GM23248 (cell line): ENCODE measurements at places on chromosomes 2 and 18.
A peak's percentile ranks its signal among the peaks of the same experiment; 100 is the strongest.

DNA sequence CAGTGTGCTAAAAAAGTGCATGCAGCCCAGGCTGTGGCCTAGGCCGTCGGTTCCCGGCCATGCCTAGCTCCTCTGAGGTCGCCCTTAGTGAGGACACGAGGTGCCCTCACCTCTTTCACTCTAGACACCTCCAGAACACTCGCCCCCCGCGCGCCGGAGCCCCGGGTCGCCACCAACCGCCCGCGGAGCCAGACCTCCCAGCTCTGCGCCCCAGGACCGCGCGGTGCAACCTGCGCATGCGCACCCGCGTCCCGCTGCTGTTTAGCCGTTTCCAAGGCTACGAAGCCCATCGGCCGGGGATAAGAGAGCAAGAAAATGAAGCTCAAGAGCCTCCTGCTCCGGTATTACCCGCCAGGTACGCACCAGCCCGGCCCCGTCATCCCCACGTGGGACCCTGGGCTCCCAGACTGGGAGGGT, at the start of gene DAW1:
Gene DAW1 (plus strand): TSS at position 257 of the 417 bp plus-strand sequence. CDS start 59 bp downstream, at position 316.
- DNase-seq, result peak; percentile 77

DNA sequence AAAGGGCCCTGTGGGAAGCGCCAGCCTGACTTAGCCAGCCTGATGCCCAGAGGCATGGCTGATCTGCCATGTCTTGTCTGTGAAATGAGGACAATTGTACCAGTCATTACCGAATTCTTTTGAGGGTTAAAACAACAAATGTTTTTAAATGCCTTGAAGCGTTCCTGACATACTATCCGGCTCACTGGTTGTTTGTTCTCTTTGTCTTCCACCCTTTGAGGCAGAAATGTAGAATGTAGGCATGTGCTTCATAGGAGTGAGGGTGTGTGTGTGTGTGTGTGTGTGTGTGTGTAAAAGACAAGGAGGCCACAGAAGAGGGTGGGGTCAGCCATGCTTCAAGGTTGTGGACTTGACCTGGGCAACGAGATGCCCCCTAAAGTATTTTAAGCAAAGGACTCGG, 35.5 kb downstream of the TGFBRAP1 start:
- no peak for DNase-seq

GRCh38 chr2:149331023-149331400, 625 bp downstream of the LYPD6 start:
- DNase-seq, result peak; percentile 34

GRCh38 chr2:236874866-236875481, 210.7 kb upstream of the COPS8 start:
- no peak for DNase-seq

GRCh38 chr18:77084688-77085035, 47.9 kb downstream of the MBP start:
- DNase-seq, result no peak

DNA sequence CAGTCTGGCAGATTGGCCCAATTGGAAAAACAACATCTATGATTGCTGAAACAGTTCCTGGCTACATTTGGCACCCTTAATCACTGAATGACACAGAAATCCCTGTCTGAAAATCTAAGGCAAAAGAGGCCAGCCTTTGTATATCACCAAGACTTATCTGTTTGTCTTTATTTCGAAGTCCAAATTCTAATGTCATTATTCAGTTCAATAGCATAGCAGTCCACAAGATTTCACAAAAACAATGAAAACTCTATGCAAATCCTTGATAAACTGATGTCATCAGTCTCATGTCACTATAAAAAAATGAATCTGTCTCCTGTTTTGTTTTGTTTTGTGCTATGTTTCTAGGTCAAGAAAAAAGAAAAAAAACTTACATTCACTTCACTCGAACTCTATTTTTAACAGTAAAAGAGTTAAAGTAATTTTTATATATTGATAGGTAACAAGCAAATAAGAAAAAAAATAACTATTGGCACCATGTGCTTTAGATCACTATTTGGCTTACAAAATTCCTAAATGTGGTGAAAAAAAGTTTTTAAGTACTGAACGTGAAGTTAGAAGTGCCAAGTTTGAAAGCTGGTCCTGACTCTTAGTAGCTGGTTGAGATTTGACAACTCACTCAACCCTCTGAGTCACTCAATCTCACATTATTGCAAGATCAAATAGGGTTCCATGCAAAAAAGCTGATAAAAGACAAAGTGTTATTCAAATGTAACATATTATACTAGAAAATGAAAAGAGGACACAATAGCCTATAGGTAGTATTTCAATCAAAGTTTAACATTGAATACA, 359.3 kb downstream of the IRS1 start:
- DNase-seq, result peak; percentile 87

GRCh38 chr2:214902286-214902685, 92.8 kb upstream of the BARD1 start:
- no peak for DNase-seq

DNA sequence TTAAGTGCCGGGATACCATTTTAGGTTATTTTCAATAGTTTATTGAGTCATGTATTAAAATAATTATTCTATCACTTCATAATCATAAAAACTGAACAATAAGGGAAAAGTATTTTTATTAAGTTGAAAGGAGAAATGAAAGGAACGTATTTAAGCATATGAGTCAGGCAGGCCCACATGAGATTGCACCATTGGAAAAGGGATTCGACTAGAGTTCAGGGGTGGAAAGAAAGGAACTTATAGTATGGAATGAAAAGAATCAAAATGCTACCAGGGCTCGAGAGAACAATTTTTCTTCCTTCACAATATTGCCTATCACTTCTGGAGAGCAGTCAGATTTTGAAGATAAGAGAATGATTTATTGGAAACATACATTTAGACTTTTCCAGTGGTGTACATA, 516.5 kb upstream of the NETO1 start:
- peak; percentile 53 for DNase-seq

DNA sequence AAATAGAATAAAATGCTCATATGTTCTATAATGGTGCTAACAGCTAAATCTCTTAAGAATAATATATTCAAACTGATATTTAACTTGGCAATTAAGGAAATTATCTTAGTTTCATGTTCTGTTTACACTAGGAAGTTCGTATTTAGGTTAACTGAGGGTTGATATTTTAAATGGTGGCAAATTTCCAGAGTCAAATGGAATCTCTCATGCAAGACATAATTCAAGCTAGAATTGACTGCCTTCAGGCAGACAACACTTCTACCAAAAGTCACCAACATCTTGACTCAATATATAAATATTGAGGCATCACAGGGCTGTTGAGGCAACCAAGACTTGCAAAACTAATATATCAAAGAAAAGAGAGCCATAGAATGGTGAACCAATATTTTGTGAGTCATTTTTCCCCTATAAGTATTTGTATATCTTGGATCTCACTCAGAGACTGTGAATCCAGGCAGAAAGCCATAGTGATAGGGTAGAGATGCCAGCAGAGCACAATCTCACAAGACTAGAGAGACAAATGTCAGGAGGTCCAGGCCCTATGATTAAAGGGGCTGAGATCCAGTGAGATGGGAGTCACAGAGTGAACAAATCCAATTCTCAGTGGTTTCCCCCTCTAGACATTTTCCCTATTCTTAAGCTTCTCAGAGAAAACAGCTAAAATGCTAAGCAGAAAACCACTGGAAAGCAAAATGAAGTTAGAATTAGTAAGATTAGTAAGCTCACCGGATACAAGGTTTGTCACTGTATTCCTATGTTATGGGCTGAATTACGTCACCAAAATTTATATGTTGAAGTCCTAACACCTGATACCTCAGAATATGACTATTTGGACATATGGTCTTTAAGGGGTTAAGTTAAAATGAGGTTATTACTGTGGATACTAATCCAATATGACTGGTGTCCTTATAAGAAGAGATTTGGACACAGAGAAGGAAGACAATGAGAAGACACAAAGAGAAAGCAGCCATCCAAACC, 358.2 kb upstream of the UBE2E3 start:
- peak; percentile 65 for DNase-seq
